ENCODE measurements at places on chromosomes 1 and 21.

DNA sequence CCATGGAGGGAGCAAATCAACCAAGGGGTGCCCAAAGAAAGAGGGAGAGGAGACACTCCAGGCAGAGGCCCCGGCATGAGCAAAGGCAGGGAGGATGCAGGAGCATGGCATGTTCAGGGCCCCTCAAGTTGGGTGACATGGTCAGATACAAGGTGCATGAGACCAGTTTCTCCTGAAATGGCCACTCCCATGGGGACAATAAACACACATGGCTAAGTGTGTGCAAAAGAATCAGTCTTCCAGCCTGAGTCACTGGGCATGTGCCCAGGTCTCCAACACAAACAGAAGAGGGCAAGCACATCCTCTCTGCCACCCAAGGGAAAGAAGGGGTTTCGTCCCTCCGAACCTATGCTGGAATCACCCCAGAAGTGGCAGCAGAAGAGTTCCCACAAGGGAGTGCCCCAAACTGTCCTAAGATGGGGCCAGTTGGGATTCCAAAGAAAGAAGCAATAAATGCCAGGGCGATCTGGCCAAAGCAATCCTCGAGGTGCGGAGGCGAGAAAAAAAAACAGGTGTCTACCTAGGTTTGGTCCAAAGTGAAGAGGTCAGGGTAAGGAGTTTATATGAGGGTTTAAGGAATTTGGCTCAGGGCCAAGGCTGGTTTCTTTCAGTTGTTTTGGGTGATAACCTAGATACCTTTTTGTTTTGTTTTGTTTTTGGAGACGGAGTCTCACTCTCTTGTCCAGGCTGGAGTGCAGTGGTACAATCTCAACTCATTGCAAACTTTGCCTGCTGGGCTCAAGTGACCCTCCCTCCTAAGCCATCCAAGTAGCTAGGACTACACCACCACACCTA lies 13.2 kb downstream of the CASP9 start:
- DNase-seq, result no peak

GRCh38 chr1:147719029-147719698 lies 41.2 kb downstream of the GJA5 start:
- no peak for DNase-seq

- DNase-seq, result no peak
Observed at GRCh38 chr1:224081604-224082003, 32.3 kb upstream of the FBXO28 start.

GRCh38 chr1:63569068-63569467 lies 24.1 kb upstream of the PGM1 start:
- DNase-seq, result no peak

GRCh38 chr1:27862671-27863537 lies 9.4 kb upstream of the THEMIS2 start:
- peak; percentile 31 for DNase-seq

- DNase-seq, result no peak
Observed at GRCh38 chr1:77925518-77925917, 37.1 kb downstream of the NEXN start.

DNA sequence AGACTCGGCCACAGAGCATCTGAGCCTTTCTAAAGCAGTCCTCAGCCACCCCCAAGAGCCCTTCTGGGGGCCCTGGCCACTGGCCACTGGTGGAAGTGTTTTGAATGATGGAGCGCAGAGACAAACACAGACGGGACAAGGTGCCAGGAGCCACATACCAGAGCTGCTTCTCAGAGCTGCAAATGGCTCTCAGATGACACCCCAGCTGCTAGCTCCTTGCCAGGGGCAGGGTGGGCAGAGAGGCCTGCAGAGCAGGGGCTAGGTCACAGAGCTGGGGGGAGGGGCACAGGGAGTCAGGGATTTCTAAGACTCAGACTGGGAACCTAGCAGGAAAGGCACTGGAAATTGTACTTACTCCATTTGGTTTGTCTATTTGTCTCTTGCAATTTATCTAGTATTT lies 30.4 kb downstream of the KCNN3 start:
- DNase-seq, result no peak

DNA sequence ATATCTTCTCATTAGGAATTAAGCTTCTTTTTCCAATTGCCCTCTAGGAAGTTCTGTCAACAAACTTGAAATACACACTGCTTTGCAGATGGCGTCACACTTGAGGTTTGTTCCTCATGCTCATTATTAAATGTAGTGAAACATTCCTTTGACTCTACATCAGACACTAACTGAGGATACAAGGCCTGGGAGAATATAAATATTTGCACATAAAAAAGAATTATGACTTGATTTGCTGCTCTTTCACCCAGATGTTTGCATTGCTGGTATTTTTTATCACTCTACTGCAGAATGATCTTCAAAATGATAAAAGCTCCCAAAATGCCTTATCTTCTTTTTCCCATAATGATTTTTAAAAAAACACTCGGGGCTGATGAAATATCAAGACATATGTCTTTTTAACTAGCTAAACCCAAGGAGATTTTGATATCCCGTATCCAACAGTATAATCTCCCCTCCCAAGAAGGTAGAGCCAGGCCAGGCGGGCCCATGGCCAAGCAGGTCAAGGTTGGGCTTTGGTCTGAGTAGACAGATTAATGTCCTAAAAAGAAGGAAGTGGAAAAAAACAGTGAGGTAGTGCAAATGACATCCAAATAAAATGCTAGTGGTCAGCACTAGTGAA lies 264.6 kb downstream of the HHIPL2 start:
- no peak for DNase-seq

GRCh38 chr1:42913426-42914091 lies 45.1 kb downstream of the SLC2A1 start:
- peak; percentile 81 for DNase-seq

DNA sequence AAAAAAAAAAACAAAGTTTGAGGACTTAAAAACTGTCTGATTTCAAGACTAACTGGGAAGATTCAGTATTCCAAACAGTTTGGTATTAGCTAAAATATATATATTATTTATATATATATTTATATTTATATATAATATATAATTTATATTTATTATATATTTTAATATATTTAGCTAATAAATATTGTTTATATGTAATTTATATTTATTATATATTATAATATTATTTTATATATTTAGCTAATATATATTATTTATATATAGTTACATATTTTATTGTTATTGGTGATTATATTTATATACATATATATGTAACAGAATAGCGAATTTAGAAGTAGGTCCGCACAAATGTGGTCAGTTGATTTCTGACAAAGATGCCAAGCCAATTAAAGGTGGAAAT lies 480.2 kb upstream of the C1orf87 start:
- DNase-seq, result no peak

- peak; percentile 6 for DNase-seq
Observed at GRCh38 chr1:163315773-163316374, 5.9 kb upstream of the NUF2 start.

DNA sequence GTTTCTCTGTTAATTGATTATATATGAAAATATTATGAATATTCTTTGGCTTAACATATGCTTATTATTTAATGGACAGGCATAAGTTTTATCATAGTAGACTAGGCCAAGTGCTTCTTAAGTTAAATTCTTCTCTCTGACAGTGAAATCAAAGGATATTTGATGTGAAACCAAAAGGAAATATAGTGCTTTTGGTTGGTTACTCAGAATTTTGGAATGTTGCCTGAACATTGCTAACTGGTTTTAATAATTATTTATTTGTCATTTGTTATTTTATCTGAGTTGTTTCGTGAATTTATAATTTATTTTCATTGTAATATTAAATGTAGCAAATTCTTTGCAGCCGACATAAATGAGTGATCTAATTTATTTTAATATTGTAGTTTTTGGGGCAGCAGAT lies 18.3 kb downstream of the HOOK1 start:
- DNase-seq, result no peak

DNA sequence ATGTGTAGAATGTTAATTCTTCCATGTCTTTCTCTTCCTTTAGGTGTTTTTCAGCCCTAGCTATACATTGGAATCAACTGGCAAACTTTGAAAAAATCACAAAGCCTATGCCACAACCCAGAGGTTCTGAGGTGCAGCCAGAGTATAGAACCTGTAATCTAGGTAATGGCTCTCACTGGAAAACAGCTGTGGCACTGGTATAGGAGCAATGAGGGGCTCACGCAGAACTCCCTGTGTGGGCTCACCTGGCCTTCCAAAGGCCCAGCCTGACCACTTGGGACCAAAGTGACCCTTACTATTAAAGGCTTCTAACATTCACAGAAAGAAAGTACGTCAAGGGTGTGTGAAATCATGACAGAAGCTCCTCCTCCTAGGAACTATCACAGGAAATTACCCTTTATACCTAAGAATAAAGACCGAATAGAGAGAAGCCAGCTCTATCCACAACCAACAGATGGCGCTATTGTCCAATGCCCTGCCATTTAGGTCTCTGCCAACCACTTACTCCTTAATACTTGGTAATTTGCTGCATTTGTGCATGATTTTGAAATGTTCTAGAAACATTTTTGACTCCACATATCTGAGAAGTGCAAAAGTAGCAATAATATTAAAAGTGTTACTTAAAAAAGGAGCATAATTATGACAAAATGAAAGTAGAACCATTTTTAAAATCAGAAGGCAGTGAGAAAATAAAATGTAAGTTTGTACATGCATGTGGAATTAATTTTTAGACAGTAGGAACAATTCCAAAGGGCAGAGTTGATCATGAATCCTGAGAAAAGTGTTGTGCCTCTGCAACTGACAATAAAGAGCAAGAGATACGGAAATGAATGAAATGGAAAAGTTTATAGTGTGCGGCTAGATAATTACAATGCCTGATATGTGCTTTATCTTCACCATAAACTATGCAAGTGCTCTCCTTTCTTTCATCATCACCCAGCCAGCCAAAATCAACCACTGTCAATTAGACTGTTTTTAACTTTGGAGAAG lies 93.1 kb upstream of the HAO2 start:
- peak; percentile 67 for DNase-seq

- peak; percentile 70 for DNase-seq
Observed at GRCh38 chr1:115807723-115808122, 33.2 kb downstream of the NHLH2 start.

DNA sequence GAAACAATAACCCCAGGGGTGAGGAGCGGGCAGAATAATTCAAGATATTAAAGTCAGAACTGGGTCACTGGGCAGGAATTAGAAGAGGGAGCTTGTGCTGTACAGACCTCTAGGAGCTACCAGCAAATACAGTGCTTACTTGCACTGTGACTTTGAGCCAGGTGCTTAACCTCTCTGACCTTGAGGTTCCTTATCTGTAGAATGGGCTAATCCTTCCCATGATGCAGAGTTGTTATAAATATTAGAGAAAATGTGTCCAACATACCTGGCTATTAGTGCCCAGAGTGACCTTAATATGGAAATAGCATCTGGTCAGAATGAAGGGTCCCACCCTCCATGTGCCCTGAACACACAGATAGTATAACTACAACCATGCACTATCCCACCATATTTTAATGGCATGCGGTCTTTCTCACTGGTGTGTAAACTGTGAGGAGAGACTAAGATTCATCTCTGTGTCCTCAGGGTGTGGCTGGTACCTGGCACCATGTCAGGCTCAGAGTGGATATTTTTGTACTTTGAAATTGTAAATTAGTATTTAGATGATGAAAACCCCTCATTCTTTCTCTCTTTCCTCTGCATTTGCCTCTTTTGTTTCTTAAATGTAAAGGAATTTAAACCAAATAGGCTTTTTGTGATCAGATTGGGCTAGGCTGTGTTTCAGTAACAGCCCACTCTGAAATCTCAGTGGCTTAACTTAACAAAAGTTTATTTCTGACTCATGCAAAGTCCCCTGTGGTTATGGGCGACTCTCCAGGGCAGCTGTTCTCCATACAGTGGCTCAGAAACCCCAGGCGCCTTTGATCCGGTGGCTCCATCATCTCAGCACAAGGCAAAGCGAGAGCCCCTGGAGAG lies 60.0 kb upstream of the ROR1 start:
- DNase-seq, result peak; percentile 50

DNA sequence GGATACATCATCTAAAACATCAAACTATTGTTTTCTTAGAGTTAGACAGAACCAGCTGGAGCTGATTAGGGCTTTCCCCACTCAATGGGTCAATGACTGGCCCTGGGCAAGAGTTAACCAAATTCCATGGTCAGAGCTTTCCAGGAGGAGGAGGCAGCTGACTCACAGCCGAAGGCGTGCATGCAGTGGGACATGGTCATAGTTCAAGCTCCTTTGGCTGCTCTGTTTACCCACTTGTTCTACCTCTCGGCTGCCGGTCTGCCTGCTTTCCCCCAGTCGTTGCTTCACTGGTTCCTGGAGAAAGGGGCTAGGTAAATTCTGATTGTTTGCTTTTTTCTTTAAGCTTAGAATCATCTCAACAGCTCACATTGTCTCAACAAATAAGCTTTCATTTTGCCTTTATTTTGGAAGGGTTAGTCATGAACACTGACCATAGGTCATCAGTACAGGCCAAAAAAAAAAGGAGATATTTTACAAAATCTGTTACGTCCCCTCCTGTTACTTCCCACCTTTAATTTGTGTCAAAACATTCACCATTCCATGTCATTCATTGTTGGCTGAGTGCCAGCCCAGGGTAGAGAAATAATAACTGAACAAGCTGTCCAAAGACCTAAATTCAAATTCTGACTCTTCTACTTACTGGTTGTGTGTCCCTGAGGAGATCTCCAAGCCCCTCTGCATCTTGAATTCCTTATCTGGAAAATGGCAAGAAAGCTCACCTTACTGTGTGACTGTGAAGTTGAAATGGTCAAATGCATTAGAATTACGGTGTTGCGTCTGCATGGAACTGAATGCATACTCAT lies 12.0 kb downstream of the MAB21L3 start:
- DNase-seq, result peak; percentile 36

- DNase-seq, result no peak
Observed at GRCh38 chr1:76687307-76688175, 179.7 kb upstream of the ST6GALNAC5 start.

DNA sequence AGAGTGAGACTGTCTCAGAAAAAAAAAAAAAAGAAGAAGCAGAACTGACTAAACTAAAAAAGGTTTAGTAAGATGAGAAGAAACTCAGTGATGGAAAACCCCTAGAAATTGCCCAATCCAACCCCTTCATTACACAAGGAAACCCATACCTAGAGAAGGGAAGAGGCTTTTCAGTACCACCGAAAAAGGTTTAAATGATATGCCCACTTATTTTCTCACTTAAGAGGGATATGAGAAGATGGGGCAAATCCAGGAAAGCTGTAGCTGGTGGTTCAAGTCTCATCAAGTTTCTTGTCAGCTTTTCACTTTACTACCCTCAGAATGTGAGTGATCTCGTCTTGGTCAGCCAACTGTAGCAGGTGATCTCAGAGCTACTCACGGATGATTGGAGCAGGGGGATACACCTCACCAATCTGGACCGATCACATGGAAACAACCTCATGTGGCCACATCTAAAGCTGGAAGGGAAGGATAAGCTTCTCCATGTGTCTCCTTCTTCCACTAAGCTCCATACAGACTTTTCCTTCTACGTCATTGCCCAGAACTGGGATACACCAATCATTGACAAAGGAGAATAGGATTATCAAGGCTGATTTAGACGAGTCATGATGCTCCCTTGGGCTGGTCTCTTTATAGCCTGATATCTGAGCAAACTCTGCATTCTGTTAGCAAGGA lies 126.7 kb upstream of the POU3F1 start:
- no peak for DNase-seq

- no peak for DNase-seq
Observed at GRCh38 chr1:231499148-231499763, 29.2 kb upstream of the TSNAX start.

DNA sequence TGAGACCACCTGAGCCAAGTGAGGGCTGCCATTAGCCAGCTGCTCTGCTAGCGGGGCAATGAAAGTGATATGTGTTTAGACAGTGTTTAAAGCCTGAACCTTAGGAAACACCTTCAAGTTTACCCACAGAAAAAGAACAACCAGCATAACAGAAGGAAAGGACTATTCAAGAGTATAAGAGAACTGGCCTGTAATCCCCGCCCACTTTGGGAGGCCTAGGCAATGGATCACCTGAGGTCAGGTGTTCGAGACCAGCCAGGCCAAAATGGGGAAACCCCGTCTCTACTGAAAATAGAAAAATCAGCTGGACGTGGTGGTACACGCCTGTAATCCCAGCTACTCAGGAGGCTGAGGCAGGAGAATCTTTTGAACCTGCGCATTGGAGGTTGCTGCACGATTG lies 149.4 kb downstream of the PCP4 start:
- DNase-seq, result no peak
